PC-3 (cell line): ENCODE measurements at places on chromosomes 1 and 21.

GRCh38 chr1:207952617-207953542, 42.0 kb upstream of the CD34 start:
- no peak for DNase-seq

- no peak for DNase-seq
These were observed 22.7 kb downstream of the KRTAP10-1 start for GRCh38 chr21:44517175-44517899.

DNA sequence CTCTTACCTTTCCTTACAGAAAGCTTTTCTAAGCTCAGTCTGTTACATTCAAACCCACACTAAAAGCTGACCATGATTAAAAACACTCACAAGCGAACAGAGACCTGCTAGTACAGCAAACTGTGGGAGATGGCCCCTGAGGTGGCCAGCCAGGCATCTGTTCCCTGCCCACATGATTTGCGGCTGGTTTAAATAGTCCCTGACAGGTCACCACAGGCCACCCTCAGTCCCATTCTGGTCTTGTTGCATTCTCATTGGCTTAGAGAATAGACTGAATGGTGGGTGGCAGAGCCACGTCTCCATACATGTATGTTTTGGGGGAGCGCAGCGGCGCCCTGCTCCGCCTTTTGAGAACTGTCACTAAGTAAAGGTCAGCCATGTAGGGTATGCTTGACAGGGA, 2.3 kb upstream of the ACTA1 start:
- DNase-seq, result no peak

- no peak for DNase-seq
These were observed 6.7 kb upstream of the SLC27A3 start for GRCh38 chr1:153768316-153769181.

GRCh38 chr1:22141554-22142314, 1.2 kb downstream of the WNT4 start:
- peak; percentile 8 for DNase-seq

GRCh38 chr1:59696421-59697115, 118.2 kb upstream of the HOOK1 start:
- DNase-seq, result no peak

- no peak for DNase-seq
These were observed 94.2 kb upstream of the SLC2A1 start for GRCh38 chr1:43052786-43053439.

- no peak for DNase-seq
These were observed 10.5 kb downstream of the DNAH14 start for GRCh38 chr1:224939844-224940425.

- peak; percentile 97 for DNase-seq
These were observed 33.7 kb downstream of the MRPL39 start for GRCh38 chr21:25573409-25574206.

- DNase-seq, result no peak
These were observed 98.6 kb downstream of the OLFM3 start for GRCh38 chr1:101898137-101898536.

- peak; percentile 76 for DNase-seq
These were observed 69.7 kb downstream of the CC2D1B start for GRCh38 chr1:52296345-52296744.

DNA sequence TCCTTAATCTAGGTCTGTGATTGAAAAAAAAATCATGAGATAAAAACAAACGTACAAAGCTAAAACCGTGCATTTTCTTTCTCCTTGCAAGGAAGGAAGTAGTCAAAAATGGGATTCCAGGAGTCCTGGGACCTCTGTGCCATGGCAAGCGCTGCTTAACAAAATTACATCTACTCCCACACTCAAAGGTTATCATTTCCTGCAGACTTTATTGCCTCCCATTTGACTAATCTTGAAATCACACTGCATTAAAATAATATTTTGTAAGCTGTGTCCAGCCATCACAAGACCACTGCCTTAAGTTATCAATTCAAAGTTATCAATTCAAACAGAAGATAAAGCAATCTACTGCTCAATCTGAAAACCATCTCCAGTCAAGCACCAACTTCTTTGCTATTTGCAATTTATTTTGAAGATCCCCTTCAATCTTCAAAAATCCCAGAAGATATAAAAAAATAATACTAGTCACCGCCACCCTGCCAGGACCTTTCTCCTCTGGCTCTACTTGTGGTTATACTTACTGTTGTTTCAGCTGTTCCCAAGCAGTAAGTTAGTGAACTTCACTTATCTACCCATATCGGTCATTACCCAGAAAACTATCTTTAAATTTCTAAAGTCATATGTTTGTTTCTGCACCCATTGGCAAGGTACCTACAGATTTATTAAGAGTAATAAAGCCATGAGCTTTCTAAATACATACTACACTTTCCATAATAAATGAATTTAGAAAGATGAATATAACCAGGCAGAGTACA, 38.1 kb upstream of the RAP1GAP start:
- DNase-seq, result no peak

- DNase-seq, result no peak
These were observed 7.4 kb downstream of the YTHDF2 start for GRCh38 chr1:28744184-28744583.

DNA sequence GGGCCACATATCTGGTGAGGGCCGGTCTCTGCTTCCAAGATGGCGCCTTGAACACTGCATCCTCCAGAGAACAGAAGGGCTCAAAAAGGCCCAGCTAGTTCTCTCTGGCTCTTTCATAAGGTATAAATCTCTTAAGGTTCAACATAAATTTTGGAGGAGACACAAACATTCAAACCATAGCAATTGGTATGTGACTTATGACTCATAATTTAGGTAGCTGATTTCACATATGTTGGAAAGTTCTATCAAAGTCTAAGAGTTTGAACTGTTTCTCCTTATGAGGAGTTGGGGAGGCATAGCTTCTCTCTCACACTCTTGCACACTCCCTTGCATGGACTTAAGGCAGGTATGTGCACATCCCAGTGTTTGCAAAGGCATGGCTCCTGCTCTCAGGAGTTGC, 5.1 kb upstream of the FYB2 start:
- no peak for DNase-seq

GRCh38 chr1:174491606-174492005, 43.8 kb downstream of the GPR52 start:
- DNase-seq, result no peak

- no peak for DNase-seq
These were observed 9.4 kb downstream of the LAMB3 start for GRCh38 chr1:209642816-209643215.

DNA sequence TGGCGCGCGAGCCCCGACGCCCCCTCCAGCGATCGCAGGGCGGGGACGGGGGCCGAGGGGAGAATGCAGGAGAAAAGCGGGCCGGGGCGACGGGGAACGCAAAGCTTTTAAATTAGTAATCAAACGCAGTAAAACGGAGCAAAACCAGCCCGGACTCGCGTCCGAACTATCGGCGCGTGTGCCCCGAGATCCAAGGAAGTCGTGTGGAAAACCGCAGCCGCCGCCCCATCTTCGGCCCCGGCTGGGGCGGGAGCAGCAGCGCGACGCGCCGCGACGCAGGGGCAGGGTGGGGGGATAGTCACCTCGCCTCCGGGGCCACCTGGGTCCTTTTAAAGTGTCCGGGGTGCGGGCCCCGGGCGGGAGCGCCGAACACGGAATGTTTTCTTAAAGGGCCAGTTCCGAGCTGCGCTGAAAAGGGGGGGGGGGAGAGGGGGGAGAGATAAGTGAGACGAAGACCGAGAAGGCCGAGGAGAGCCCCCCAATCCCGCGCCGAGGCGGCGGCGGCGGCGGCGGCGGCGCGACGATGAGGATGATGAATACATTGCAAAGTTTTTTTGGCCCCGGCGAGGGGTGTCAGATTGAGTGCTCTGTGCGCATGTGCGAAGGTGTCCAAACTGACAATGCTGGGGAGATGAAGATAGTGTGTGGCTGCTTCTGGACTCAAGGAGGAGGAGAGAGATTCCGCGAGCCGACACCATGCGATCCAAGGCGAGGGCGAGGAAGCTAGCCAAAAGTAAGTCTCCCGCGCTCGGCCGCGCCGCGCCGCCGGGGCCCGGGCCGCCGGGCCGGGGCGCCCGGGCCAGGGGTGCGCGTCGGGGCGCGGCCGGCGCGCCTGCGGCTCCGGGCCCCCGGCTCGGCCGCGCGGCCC, at the start of gene PRDM16:
Gene PRDM16 (plus strand): TSS at position 640 of the 868 bp plus-strand sequence. CDS start 57 bp downstream, at position 697.
- DNase-seq, result peak; percentile 61

GRCh38 chr21:38671773-38672172, 134.0 kb upstream of the ETS2 start:
- no peak for DNase-seq

GRCh38 chr1:26696119-26696653, 371 bp downstream of the ARID1A start:
- DNase-seq, result no peak

DNA sequence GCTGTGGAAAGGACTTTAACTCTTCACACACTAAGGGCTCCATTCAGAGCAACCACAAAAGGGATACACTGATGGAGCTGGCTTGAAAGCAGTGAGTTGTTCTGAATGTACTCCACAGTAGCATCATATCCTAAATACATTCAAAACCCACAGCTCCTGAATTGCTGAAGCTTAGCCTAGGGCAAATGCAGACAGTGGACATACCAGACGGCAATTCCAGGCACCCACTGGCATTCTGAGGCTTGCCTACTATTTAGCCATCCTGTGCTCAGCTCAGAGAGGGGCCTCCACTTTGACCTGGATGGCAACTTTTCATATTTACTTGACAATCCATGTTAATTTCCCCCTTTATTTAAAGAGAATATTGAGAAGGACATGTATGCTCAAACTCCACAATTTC, 303.5 kb downstream of the NTNG1 start:
- DNase-seq, result no peak

DNA sequence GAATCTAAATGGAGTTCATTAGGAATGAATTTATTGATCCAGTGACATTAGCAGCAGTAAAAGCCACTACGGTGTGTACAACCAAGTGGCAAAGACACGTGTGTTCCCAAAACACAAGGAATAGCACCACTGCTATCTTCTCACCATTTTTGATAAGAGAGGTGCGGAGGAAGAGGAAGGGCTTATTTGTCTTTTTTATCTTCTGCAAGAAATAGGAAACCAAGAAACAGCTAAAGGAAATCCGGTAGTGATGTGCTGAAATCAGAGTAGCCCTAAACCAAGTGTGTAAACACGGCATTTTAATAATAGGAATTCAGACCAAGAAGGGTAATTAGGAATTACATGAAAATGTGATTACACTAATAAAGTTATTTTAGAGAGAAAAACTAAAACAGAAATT, 9.1 kb upstream of the SCYL3 start:
- no peak for DNase-seq

DNA sequence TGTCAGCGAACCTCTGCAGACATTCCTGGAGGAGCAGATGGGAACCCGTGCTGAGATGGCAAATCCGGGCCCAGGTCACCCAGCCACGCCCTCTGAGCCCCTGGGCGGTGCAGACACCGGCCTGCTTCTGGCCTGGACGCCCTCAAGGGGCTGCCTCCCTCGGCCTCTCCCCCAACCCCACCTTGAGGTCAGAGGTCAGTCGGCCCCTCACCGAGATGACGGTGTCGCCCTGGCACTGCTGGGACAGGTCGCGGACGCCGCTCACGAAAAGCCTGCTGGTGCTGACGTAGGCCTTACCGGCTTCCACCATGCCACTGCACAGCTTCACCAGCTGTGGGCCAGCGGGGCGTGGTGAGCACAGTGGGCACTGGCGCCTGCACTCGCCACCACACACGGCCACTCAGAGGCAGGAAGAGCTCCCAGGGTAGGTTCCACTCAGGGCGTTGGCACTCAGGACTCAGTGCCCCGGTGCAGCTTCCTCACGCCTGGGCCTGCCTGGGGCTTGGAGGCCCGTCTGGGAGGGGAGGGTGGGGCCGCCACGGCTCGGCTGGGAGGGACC, 4.7 kb downstream of the ACAP3 start:
- DNase-seq, result no peak

- no peak for DNase-seq
These were observed 14.4 kb upstream of the FCRL5 start for GRCh38 chr1:157566484-157567300.

GRCh38 chr1:223217781-223218180, 74.7 kb upstream of the TLR5 start:
- no peak for DNase-seq

DNA sequence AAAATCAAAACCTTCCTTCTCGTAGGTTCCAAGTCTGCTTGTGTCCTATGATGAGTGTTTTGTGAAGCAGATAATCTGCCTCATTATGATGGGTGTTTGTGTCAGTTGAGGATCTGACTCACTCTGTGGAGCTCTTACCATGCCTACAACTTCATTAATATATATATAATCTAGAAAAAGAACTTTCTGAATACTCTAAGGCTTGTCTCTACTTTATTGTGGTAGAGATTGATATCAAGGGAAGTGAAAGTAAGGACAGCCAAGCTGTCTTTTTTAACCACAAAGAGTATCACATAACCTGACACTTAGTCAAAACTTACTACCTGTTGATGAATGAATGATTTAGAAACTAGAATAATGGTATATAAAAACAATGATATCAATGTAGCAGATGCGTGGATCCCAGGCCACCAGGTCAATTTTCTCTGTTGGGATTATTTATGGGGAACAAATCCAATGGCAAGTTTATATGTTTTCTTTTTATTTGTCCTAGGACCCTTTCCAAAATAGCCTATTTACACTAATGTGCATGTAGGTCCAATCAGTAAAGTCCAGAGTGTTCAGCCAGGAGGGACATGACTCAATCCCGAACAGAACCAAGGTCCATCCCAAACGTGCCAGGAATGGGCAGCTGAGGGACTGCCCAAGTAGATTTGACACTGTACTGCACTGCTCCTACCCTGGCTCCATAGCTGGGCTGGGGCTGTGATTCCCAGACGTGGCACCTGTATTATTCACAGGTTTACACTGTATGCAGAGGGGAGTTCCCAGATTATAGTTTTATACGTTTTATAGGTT, 182.3 kb upstream of the GREM2 start:
- DNase-seq, result no peak

DNA sequence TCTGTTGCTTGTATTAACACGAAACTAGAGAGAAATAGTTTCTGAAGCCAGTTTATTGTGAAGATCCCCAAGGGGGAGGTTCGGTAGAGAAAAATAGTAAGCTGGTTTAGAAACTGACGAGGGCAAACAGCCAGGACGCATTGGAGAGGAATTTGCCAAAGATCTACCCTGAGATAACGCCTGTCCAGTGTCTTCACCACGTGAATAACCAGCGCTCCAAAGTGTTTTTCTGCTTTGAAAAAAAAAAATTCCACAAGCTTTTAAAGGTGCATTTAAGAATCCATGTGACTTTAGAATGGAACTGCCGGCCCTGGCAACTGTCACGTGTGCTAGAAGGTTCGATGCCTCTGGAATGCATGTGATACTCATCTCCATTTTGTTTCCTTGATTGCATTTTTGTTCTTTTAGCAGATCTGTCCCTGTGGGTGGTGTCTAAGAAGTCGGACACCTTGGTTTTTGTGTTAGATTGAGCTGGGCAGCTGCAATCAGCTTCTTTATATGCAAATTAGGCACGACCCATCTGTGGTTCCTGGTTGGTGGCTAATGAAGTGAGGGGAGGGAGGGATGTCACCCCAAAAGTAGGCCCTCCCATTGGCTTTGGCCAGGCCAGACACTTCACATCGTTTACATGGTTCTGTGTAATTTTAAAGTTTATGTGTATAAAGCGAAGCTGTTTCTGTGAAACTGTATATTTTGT, 1.3 kb upstream of the THAP3 start:
- no peak for DNase-seq

GRCh38 chr1:67761730-67762129, 71.5 kb downstream of the GNG12 start:
- DNase-seq, result no peak

GRCh38 chr1:92509619-92510018, 22.9 kb upstream of the GFI1 start:
- no peak for DNase-seq

GRCh38 chr21:17053321-17053720, 459.5 kb upstream of the CXADR start:
- DNase-seq, result no peak
